AG08396 (cell line): ENCODE measurements at places on chromosomes 4 and X.

DNA sequence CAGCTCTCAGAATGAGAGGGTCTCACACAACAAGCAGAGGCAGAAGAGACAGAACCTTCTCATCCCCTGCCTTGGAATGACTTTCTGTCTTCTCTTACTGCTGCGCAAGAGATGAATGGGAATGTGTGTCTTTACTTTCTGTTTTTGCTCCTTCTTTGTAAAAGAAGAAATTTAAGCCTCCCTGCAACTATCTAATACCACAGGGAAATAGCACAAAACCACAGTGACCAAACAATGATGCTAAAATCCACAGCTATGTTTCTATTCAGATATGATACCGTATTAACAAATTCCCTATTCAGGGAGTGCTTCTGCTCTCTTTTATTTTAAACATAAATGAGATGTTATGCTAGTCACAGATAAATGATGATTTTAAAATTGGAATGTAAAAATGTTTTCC lies 173.8 kb upstream of the RAI2 start:
- DNase-seq: no peak

GRCh38 chrX:129593137-129593536 lies 53.1 kb downstream of the OCRL start:
- DNase-seq: no peak

DNA sequence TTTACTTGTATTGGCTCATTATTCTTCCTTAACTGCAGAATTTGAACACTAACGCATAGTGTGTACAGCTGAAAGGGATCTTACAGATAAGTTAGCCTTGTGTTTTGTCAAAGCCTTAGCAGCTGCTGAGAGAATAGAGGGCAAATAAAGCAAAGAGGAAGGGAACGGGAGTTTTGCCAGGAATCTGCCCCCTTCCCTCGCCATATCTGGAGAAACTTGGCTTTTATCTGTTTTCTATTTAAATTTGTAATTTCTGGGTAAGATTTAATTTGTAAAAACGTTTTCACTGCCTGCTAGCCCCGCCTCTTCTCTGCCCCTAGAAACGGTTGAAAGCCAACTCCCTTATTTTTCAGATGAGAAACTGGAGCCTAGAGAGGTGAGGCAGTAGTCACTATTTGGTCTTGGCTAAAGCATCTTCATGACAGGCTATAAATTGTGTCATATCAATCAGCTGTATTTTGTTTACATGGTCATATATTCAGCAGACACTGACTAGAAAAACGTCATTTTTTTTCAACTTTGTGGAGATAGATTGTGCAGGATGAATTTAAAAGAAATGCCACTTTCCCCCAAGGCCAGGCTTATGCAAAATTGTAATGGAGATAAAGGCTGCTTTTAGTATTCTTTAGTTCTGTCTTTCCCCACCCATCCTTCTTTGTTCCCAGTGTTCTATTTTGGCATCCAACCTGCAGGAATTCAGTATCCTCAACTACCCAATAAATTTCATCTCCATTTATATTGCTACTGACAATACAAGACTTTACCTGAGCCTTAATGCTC lies 319.4 kb downstream of the SH2D1A start:
- no peak for DNase-seq

DNA sequence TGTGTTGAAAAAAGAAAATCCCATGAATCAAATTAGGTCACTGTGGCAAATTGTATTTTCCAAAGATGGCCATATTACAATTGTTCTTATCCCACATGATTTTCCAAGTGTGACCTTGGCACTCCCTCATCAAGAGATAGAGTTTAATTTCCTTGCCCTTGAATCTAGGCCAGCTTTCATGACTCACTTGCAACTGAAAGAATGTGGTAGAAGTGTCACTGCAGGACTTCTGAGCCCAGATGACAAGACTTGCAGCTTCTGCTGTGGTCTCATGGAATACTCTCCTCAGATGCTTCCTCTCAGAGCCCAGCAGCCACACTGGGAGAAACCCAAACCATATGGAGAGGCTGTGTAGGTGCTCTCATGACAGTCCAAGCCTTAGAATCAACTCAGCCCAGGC lies 139.0 kb downstream of the ADAMTS3 start:
- DNase-seq: peak; percentile 7

- DNase-seq: no peak
Measured at GRCh38 chr4:111404673-111405072, 740.6 kb upstream of the FAM241A start.

- DNase-seq: no peak
Measured at GRCh38 chr4:114782415-114783214, 184.0 kb downstream of the UGT8 start.

GRCh38 chrX:134569306-134569705 lies 89.0 kb downstream of the PLAC1 start:
- DNase-seq: no peak
